Esophagus squamous epithelium (tissue), 5 donors: ENCODE measurements at places on chromosomes 1 and 21. TPM values are rescaled to one million over a fixed set of nuclear protein-coding genes. Genes with fewer than 3 reads are reported as not detected.
A peak's percentile ranks its signal among the peaks of the same experiment; 100 is the strongest.

The FYB2 gene
- not detected for total RNA-seq

The GBP6 gene
- 513 TPM for total RNA-seq

The FCGR1A gene
- total RNA-seq = 0.76 TPM

The MAP10 gene
- 1.1 TPM for total RNA-seq

The CYP2J2 gene
- total RNA-seq = 5.5 TPM

The AMY1A gene
- total RNA-seq = not detected

The PTGFRN gene
- total RNA-seq = 68.7 TPM

The ATP5PB gene
- total RNA-seq = 318 TPM

- H3K4me3 ChIP-seq = no peak overlapping the region
- DNase-seq = no peak
- H3K27me3 ChIP-seq = no peaks in the 10 kb centered on the region
Measured at GRCh38 chr1:231610388-231610787, 16.2 kb upstream of the DISC1 start.

DNA sequence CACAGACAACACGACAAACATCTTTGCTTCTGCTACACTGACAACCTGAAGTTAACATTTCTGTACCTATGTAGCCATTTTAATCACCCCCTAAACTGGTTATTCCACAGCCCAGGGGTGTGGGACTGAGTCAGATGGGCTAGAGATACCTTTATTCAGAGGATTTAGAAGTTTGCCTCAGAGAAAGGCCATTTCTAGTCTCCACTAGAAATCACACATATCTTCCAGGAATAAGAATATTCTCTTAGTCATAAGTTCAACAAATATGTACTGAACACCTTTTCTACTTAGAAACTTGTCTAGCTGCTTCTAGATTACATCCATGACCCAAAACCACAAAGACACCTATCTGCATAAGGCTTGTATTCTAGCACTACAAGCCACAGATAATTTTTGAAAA lies 38.8 kb downstream of the ERG start:
- H3K27me3 ChIP-seq = no peaks in the 10 kb centered on the region
- H3K4me3 ChIP-seq = no peak overlapping the region
- H3K36me3 ChIP-seq = no peaks in the 10 kb centered on the region
- DNase-seq = no peak

GRCh38 chr1:58780836-58781452 lies 2.9 kb downstream of the JUN start:
- H3K4me3 ChIP-seq = peak overlapping the region; percentile 86
- no peak for DNase-seq
- H3K27me3 ChIP-seq = no peaks in the 10 kb centered on the region
- H3K36me3 ChIP-seq = no peaks in the 10 kb centered on the region

- no peak overlapping the region for H3K4me3 ChIP-seq
- no peaks in the 10 kb centered on the region for H3K36me3 ChIP-seq
Measured at GRCh38 chr1:104082221-104082620, 332.5 kb downstream of the AMY1C start.

GRCh38 chr21:25459365-25459764 lies 147.9 kb downstream of the MRPL39 start:
- no peak overlapping the region for H3K27ac ChIP-seq
- no peaks in the 10 kb centered on the region for H3K36me3 ChIP-seq
- no peak overlapping the region for H3K4me3 ChIP-seq
- H3K4me1 ChIP-seq = no peaks in the 10 kb centered on the region
- DNase-seq = no peak
- H3K27me3 ChIP-seq = no peaks in the 10 kb centered on the region

- no peak overlapping the region for H3K4me3 ChIP-seq
- H3K36me3 ChIP-seq = no peaks in the 10 kb centered on the region
- DNase-seq = no peak
- H3K27ac ChIP-seq = no peak overlapping the region
Measured at GRCh38 chr1:243667133-243667532, 182.9 kb downstream of the AKT3 start.

- H3K36me3 ChIP-seq = no peaks in the 10 kb centered on the region
- H3K4me1 ChIP-seq = no peaks in the 10 kb centered on the region
- no peak for DNase-seq
- no peak overlapping the region for H3K4me3 ChIP-seq
- no peak overlapping the region for H3K27ac ChIP-seq
Measured at GRCh38 chr1:242454262-242455051, 70.0 kb downstream of the PLD5 start.

DNA sequence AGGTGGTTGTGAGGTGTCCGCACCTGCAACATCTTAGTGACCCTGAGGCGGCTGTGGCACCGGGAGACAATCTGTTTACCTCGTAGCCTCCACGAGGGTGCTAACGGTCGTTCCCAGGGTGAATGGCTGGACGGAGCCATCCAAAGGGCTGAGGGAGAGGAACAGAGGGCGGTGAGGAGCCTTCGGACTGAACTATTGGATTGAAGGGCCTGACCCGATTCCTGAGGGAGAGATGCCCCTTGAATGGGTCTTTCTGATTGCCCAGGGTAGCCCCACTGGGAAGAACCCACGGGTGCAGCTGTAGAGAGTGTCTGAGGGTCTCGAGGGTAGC lies 2.3 kb downstream of the NR5A2 start:
- no peak for DNase-seq
- no peak overlapping the region for H3K27ac ChIP-seq
- H3K4me1 ChIP-seq = peaks cover 6% of the 10 kb centered on the region
- H3K4me3 ChIP-seq = no peak overlapping the region

GRCh38 chr1:203072002-203072602 lies 13.7 kb downstream of the MYOG start:
- H3K27ac ChIP-seq = no peak overlapping the region
- no peaks in the 10 kb centered on the region for H3K36me3 ChIP-seq
- peaks cover 45% of the 10 kb centered on the region for H3K27me3 ChIP-seq
- H3K4me3 ChIP-seq = no peak overlapping the region
- DNase-seq = no peak

GRCh38 chr1:211518330-211519289 lies 26.6 kb upstream of the RD3 start:
- H3K36me3 ChIP-seq = no peaks in the 10 kb centered on the region
- no peak overlapping the region for H3K4me3 ChIP-seq
- H3K4me1 ChIP-seq = peaks cover 38% of the 10 kb centered on the region
- no peak for DNase-seq

DNA sequence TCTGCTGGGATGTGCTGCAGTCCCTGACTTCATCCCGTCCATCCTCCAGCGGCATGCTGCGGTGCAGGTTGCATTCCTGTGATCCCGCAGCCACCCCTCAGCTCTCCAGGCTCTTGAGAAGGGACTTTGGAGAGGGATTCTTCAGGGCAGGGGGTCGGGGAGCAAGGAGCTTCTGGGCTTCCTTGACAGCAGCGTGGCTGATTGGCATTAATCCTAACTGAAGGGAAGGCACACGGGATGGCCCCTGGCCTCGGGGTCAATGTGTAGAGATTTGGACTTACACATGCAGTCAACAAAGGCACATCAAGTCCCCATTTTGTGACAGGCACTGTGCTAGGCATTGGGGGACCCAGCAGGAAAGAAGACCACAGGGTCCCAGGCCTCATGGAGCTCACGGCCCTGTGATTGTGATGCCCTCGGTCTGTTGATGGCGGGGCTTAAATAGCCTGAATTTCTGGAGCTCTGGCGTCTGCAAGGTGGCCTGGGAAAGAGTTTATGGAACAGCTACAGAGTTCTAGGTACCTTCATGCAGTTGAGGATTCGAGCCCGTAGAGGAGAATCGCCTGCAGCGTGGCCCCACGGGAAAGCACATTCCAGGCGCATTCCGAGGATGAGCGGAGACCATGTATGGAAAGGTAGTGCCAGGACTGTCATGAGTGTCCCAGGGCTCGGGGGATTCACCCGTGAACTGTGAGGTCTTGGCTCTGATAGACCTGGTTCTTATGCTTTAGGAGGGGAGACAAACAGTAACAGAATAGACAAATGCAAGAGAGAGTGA lies 20.1 kb downstream of the PSEN2 start:
- no peaks in the 10 kb centered on the region for H3K4me1 ChIP-seq
- no peak for DNase-seq
- H3K36me3 ChIP-seq = peaks cover 87% of the 10 kb centered on the region
- no peak overlapping the region for H3K4me3 ChIP-seq
- no peaks in the 10 kb centered on the region for H3K27me3 ChIP-seq

- H3K27ac ChIP-seq = peak overlapping the region; percentile 64
- no peaks in the 10 kb centered on the region for H3K27me3 ChIP-seq
- H3K4me1 ChIP-seq = peaks cover 11% of the 10 kb centered on the region
- no peak overlapping the region for H3K4me3 ChIP-seq
Measured at GRCh38 chr1:91583326-91583755, 82.7 kb downstream of the CDC7 start.

DNA sequence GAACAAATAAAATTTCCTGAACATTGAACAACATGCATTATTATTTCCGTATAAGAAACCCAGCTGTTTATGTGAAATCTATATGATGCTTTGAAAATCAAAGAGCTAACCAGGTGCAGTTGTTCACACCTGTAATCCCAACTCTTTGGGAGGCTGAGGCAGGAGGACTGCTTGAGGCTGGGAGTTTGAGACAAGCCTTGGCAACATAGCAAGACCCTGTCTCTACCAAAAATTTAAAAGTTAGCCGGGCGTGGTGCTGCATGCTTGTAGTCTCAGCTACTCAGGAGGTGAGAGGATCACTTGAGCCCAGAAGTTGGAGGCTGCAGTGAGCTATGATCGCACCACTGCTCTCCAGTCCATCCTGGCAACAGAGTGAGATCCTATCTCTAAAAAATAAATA lies 4.8 kb upstream of the ZNF281 start:
- no peaks in the 10 kb centered on the region for H3K27me3 ChIP-seq
- no peak for DNase-seq

- no peak for DNase-seq
- H3K4me3 ChIP-seq = no peak overlapping the region
- H3K4me1 ChIP-seq = no peaks in the 10 kb centered on the region
- no peaks in the 10 kb centered on the region for H3K27me3 ChIP-seq
- no peaks in the 10 kb centered on the region for H3K36me3 ChIP-seq
Measured at GRCh38 chr21:39121600-39122355, 61.5 kb downstream of the PSMG1 start.

- H3K4me1 ChIP-seq = no peaks in the 10 kb centered on the region
- no peaks in the 10 kb centered on the region for H3K36me3 ChIP-seq
- no peak overlapping the region for H3K27ac ChIP-seq
Measured at GRCh38 chr1:166089804-166090203, 77.0 kb downstream of the FAM78B start.

DNA sequence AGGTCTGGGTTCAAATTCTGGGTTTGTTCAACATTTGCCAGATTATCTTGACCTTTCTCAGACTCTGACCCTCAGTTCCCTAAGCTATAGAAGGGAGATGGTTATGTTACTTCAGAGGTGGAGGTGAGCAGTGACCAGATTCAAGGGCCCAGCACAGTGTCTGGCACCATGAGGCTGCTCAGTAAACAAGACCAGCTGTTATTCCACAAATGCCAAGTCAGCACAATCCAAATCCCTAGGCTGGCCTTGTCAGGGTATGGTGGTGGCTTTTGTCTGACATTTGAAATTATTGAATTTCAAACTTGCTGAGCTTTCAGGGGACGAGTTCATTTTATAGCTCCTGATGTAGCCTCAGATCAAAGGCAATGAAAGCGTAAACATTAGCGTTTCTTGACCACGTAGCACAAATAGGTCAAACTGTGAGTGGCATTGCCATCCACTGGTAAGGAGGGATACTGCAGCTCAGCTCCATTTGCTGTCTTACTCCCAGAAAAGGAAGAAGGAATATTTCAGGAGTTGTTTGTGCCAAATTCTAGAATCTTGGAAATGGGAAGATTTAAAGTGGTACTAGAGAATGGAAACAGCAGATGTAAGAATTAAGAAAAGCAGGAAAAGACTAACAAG lies 94.3 kb upstream of the EDN2 start:
- no peaks in the 10 kb centered on the region for H3K27me3 ChIP-seq
- H3K27ac ChIP-seq = no peak overlapping the region
- no peak for DNase-seq
- H3K4me3 ChIP-seq = no peak overlapping the region
- peaks cover 3% of the 10 kb centered on the region for H3K4me1 ChIP-seq

GRCh38 chr1:58997060-58997411 lies 213.2 kb upstream of the JUN start:
- no peaks in the 10 kb centered on the region for H3K27me3 ChIP-seq
- H3K4me1 ChIP-seq = no peaks in the 10 kb centered on the region
- no peak for DNase-seq
- no peak overlapping the region for H3K4me3 ChIP-seq
- no peak overlapping the region for H3K27ac ChIP-seq
- H3K36me3 ChIP-seq = no peaks in the 10 kb centered on the region

GRCh38 chr1:159881622-159882526 lies 18.1 kb downstream of the CFAP45 start:
- DNase-seq = no peak
- H3K4me3 ChIP-seq = no peak overlapping the region
- no peaks in the 10 kb centered on the region for H3K36me3 ChIP-seq
- H3K27ac ChIP-seq = peak overlapping the region; percentile 69
- peaks cover 32% of the 10 kb centered on the region for H3K4me1 ChIP-seq

DNA sequence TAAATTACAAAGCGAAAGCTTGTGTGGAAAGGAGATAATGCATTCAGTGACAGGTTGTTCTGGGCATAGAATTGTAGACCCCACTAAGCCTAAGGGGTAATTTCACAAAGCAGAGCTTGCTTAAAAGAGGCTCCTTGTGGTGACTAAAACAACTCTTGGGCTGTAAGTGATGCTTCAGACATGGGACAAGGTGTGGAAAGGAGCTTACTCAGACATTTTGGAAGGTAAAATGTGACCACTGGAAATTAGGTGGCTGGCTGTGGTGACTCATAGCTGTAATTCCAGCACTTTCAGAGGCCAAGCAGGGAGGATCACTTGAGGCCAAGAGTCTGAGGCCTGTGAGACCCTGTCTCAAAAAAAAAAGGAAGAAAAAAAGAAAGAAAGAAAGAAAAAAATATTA lies 51.1 kb upstream of the LRRC8C start:
- no peaks in the 10 kb centered on the region for H3K4me1 ChIP-seq
- H3K27ac ChIP-seq = no peak overlapping the region
- H3K4me3 ChIP-seq = no peak overlapping the region
- H3K27me3 ChIP-seq = no peaks in the 10 kb centered on the region

DNA sequence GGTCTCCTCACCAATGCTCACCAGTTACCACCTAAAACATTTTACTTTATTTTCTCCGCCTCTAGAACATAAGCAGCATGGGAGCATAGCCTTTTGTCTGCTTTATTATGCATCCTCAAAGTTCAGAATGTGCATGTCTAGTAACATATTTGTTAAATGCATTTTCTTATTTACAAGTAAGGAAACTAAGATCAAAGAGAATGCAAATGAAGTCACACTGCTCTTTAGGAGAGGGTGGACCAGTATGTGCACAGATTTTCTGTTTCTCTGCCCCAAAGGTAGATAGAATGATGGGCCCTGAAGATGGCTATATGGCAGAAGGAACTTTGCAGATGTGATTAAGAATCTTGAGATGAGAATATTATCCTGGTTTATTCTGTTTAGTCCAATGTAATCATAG lies 9.7 kb upstream of the WARS2 start:
- H3K4me3 ChIP-seq = no peak overlapping the region
- DNase-seq = no peak
- H3K4me1 ChIP-seq = peaks cover 4% of the 10 kb centered on the region
- H3K27ac ChIP-seq = no peak overlapping the region
- H3K27me3 ChIP-seq = no peaks in the 10 kb centered on the region
- H3K36me3 ChIP-seq = no peaks in the 10 kb centered on the region

GRCh38 chr1:42504535-42505128 lies 41.5 kb downstream of the CCDC30 start:
- no peak for DNase-seq
- H3K4me1 ChIP-seq = no peaks in the 10 kb centered on the region
- H3K27ac ChIP-seq = no peak overlapping the region

- peaks cover 4% of the 10 kb centered on the region for H3K36me3 ChIP-seq
- H3K4me1 ChIP-seq = no peaks in the 10 kb centered on the region
Measured at GRCh38 chr1:16484931-16485330, 29.2 kb downstream of the RNU1-1 start.

- peaks cover 12% of the 10 kb centered on the region for H3K4me1 ChIP-seq
- no peaks in the 10 kb centered on the region for H3K27me3 ChIP-seq
- H3K27ac ChIP-seq = no peak overlapping the region
- no peaks in the 10 kb centered on the region for H3K36me3 ChIP-seq
Measured at GRCh38 chr1:40653851-40654537, 11.5 kb downstream of the RIMS3 start.
